Smooth muscle cell of the coronary artery (primary cell): ENCODE measurements at places on chromosomes 11 and 22. TPM values are rescaled to one million over a fixed set of nuclear protein-coding genes. Genes with fewer than 3 reads are reported as not detected.

B3GAT1 gene
- not detected in 2 replicates for total RNA-seq

DEFB131B gene
- total RNA-seq, result not detected in 2 replicates

RIC3 gene
- not detected in 2 replicates for total RNA-seq

CHADL gene
- 0.12 and 0.60 TPM in 2 replicates for total RNA-seq

ACRV1 gene
- total RNA-seq, result not detected in 2 replicates

RAPSN gene
- total RNA-seq, result 0.12 and 0.45 TPM in 2 replicates

C1QTNF4 gene
- 0.08 TPM in 1 of 2 replicates, not detected in the other for total RNA-seq
